ENCODE measurements at places on chromosomes 1 and 21. TPM values are rescaled to one million over a fixed set of nuclear protein-coding genes. Genes with fewer than 3 reads are reported as not detected.

Gene C1orf94
- total RNA-seq, result not detected

Gene BEST4
- total RNA-seq, result 62.7 TPM

Gene RUNX3
- 3.3 TPM for total RNA-seq

DNA sequence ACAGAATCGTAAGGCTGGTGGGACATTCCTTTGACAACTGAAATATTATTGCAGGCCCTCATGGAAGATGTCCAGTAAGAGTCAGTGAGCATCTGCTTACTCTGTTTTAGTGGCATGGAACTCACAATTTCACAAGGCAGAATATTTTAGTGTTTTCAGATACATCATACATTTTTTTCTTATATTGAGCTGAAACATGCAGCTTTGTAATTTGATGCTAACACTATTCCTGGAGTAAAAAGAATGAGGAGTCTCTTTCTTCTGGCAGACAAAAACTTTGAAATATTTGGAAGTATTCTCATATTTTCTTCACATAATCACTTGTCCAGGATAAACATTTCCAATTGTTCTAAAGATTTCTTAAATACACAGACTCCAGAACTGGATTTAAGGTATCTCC is 17.7 kb downstream of the CLDN17 start:
- no peak for DNase-seq

DNA sequence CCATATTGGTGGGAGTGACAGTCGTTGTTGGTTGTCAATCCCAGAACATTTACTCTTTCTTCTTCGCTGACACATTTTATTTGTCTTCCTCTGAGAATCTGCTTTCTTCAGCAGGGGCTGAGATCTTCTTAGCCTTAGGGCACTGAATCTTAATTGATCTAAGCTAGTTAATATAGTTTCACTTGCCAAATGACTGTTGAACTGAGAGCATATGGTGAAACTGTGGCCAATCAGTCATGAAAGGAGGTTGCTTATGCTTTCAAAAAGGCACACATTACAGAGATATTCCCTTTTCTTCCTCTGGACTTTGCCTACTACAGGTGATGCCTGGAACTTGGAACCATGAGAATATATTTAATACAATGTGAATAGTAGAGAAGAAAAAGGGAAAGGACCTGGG is 60.0 kb upstream of the KIAA0040 start:
- DNase-seq, result no peak

Gene C1orf141
- not detected for total RNA-seq
